Activated naive CD8-positive, alpha-beta T cell treated with anti-CD3 and anti-CD28 coated beads, Interleukin-2, amount 10 ng/mL, durations not matched to agents 7 days and 5 days (primary cell): ENCODE measurements at places on chromosomes 11 and 22.

GRCh38 chr22:18985780-18986179, 49.7 kb upstream of the PRODH start:
- H3K36me3 ChIP-seq, result no peaks in the 10 kb centered on the region
- no peak for DNase-seq
- H3K27ac ChIP-seq, result no peak overlapping the region
- no peaks in the 10 kb centered on the region for H3K4me1 ChIP-seq
- no peaks in the 10 kb centered on the region for H3K27me3 ChIP-seq

- no peaks in the 10 kb centered on the region for H3K27me3 ChIP-seq
- H3K36me3 ChIP-seq, result no peaks in the 10 kb centered on the region
- H3K4me1 ChIP-seq, result peaks cover 5% of the 10 kb centered on the region
- DNase-seq, result no peak
- no peak overlapping the region for H3K27ac ChIP-seq
Observed at GRCh38 chr11:113896156-113896879, 8.3 kb upstream of the HTR3B start.

- H3K27me3 ChIP-seq, result no peaks in the 10 kb centered on the region
- H3K36me3 ChIP-seq, result no peaks in the 10 kb centered on the region
- DNase-seq, result no peak
- no peak overlapping the region for H3K27ac ChIP-seq
Observed at GRCh38 chr11:26715133-26715532, 6.7 kb downstream of the SLC5A12 start.

DNA sequence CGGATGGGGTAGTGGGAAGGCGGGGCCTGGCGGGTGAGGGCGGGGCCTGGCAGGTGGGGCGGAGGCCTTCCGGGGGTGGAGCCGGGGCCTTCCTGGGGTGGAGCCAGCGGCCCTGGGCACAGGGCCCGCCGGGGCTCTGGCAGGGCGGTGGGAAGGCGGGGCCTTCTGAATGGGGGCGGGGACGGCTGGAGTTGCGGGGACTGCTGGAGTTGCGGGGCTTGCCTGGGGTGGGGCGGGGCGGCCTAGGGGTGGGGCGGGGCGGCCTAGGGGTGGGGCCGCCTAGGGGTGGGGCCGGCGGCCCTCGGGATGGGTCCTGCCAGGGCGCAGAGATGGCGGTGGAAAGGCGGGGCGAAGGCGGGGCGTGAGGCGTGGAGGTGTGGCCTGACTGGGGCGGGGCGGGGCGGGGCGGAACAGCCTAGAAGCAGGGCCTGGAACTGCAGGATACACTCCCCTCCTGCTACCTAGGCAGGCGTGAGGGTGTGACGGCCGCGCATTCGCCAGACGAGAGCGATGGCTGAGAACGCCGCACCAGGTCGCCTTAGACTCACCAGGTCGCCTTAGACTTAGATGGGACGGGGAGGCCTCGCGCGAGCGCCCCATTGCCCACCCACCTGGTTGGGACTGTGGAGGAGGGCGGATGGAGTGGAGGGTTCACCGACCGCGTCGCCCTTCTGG, 19.3 kb downstream of the RRP7A start:
- peaks cover 16% of the 10 kb centered on the region for H3K4me1 ChIP-seq
- peaks cover 6% of the 10 kb centered on the region for H3K27me3 ChIP-seq
- peak overlapping the region; percentile 70 for H3K4me3 ChIP-seq
- no peak overlapping the region for H3K27ac ChIP-seq
- peak; percentile 88 for DNase-seq

DNA sequence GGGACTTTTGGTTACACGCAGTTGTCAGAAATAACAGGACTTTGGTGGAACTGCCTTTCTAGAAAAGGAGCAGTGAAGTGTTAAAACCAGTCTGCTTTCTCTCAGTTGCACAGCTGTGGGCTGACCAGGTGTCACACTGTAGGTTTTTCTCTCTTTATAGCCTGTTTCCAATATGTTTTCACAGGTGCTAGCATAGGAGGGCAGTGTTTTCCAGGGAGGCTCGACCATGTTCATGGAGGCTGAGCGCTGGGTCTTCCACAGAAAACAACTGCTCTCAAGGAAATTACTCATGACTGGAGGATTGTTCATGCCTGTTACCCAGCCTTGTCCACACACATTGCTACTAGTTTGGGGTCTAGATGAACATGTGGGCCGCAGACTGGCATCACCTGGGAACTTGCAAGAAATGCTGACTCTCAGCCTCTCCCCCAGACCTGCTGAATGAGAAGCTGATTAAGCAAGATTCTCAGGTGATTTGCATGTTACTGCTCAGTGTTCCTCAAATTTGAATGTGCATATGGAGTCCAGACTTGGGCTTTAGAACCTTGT, 157.7 kb downstream of the MAML2 start:
- H3K27me3 ChIP-seq, result no peaks in the 10 kb centered on the region
- H3K4me1 ChIP-seq, result peaks cover 23% of the 10 kb centered on the region
- no peak overlapping the region for H3K4me3 ChIP-seq
- H3K36me3 ChIP-seq, result peaks cover 6% of the 10 kb centered on the region
- no peak for DNase-seq

DNA sequence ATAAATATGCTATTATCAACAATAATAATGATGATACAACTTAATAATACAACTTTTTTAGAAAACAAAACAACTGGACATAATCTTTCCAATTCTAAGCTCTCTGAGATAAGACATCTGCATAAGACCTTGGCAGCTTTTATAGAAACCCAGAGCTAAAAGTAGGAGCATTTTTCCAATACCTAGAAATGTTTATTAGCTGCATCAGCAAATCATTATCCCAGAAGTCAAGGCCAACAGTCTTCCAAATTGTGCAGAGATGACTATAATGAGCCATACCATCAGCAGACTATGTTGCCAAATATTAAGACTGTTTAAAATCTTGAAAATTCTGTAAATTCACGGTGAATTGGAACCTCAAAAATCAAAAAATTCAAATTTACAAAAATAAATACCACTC, 30.3 kb downstream of the DCUN1D5 start:
- DNase-seq, result no peak
- H3K27ac ChIP-seq, result no peak overlapping the region
- H3K36me3 ChIP-seq, result peaks cover 7% of the 10 kb centered on the region
- peaks cover 2% of the 10 kb centered on the region for H3K4me1 ChIP-seq

DNA sequence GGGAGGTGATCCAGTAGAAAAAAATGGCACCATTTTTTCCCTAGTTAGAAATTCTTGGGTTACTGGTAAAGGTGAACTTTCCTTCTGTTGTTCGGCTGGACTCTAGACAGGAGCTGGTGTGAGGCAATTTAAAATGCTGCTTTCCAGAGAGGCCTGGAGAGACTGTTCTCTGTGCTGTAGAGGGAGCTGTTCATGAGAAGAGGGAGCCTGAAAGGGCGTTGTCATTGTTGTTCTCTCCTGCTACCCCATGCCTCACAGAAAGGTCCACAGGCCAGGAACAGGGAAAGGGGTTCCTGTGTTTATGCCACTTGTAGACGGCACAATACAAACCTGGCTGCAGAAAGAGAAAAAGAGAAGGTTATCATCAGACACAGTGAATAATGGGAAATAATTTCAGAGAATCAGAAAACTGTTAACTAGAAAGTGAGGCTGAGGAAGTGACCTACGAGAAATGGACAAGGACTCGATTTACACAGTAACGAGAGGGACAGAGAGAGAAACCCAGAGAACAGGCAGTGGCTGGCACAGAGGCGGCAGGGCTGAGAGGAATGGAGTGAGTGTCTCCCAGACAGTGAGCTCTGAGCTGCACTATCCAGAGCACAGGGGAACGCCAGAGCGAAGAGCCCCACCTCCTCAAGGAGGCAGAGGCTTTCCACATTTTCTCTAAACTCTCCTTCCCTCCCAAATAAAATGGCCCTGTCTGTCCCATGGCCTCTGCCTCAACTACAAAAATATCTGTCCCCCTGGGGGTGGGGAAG, 109.2 kb downstream of the RRM1 start:
- DNase-seq, result no peak
- no peaks in the 10 kb centered on the region for H3K36me3 ChIP-seq
- no peak overlapping the region for H3K4me3 ChIP-seq
- no peaks in the 10 kb centered on the region for H3K4me1 ChIP-seq
- H3K27ac ChIP-seq, result no peak overlapping the region

GRCh38 chr11:92727769-92728168, 241.7 kb upstream of the MTNR1B start:
- H3K4me3 ChIP-seq, result no peak overlapping the region
- DNase-seq, result no peak
- no peak overlapping the region for H3K27ac ChIP-seq
- H3K4me1 ChIP-seq, result no peaks in the 10 kb centered on the region

DNA sequence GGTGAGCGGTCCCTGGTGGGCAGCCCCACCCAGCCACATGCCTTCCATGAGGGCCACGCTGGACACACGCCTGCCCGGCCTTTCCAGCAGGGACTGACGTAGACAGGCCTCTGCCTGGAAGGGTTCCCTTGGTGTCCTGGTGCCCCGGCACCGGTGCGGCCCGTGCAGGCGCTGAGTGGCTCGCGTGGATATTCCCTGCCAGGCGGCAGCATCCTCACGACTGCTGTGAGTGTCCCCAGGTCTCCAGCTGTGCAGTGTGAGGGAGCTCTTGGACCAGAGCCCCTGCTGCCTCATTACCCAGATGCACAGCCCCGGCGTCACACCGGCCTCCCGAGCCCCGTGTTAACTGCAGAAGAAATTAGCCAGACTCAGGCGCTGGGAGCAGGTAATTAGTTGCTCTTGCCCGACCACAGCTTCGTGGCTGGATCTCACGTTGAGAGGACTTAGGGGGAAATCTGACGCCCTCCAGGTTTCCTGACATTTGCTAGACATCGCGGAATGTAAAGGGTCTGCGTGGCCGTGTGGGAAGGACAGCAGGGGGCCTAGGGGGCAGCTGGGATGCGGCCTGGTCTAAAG, 1196.3 kb downstream of the BRD1 start:
- H3K4me3 ChIP-seq, result no peak overlapping the region
- no peak for DNase-seq
- no peak overlapping the region for H3K27ac ChIP-seq

GRCh38 chr11:119680541-119681360, 48.2 kb downstream of the NECTIN1 start:
- peaks cover 7% of the 10 kb centered on the region for H3K27me3 ChIP-seq
- peaks cover 6% of the 10 kb centered on the region for H3K4me1 ChIP-seq
- no peak overlapping the region for H3K27ac ChIP-seq
- no peaks in the 10 kb centered on the region for H3K36me3 ChIP-seq

- no peak overlapping the region for H3K4me3 ChIP-seq
- no peak overlapping the region for H3K27ac ChIP-seq
- peaks cover 5% of the 10 kb centered on the region for H3K36me3 ChIP-seq
- no peak for DNase-seq
- H3K4me1 ChIP-seq, result peaks cover 6% of the 10 kb centered on the region
Observed at GRCh38 chr11:9982796-9983579, 311.0 kb downstream of the SBF2 start.

DNA sequence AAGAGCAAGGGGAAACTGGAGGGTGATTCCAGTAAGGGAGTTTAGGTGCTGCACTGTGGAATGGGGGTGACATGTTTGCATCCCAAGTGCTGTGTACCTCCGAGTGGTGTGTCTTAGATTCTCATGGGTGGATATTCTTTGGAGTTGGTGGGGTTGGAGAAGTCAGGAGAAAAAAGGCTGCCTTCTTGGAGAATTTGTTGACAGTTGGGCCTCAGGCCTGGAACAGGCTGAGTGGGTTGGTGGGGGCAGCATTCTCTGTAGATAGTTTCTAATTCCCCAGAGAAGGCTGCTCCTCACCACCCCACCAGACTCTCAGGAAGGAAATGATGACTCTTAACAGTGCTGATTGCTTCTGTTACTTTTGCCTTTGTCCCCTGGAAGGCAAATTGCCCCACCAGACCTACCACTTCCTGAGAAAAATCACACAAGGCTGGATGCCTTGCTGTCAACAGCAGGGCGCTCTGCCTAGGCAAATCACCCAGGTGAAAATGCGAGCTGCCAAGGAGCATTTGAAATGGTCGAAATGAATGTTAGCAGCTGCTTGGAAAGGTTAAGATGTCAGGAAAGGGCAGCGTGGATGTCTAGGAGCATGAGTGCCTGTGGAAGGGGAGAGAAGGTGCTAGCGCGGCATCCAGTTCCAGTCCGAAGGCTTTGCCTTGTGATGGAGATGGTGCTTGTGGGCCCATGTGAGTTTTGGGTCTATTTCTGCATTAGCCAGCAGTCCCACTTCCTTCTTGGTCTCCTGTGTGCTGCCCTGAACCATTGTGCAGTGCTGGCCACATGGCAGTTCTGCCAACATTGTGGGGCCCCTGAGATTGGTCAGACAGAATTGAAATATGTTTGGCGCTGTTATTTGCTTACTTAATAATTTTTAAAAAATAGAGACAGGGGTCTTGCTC, 29.7 kb upstream of the SORL1-AS1 start:
- H3K36me3 ChIP-seq, result peaks cover 43% of the 10 kb centered on the region
- no peaks in the 10 kb centered on the region for H3K27me3 ChIP-seq
- H3K27ac ChIP-seq, result peak overlapping the region; percentile 97
- H3K4me1 ChIP-seq, result peaks cover 50% of the 10 kb centered on the region

GRCh38 chr22:44543781-44544477, 45.9 kb upstream of the RTL6 start:
- H3K36me3 ChIP-seq, result no peaks in the 10 kb centered on the region
- no peak overlapping the region for H3K27ac ChIP-seq
- no peak for DNase-seq
- H3K4me3 ChIP-seq, result no peak overlapping the region
- peaks cover 1% of the 10 kb centered on the region for H3K4me1 ChIP-seq

GRCh38 chr22:23984430-23984829, 4.5 kb downstream of the GSTT2 start:
- H3K4me1 ChIP-seq, result no peaks in the 10 kb centered on the region
- no peaks in the 10 kb centered on the region for H3K36me3 ChIP-seq
- no peak overlapping the region for H3K4me3 ChIP-seq
- no peak overlapping the region for H3K27ac ChIP-seq
- DNase-seq, result no peak

DNA sequence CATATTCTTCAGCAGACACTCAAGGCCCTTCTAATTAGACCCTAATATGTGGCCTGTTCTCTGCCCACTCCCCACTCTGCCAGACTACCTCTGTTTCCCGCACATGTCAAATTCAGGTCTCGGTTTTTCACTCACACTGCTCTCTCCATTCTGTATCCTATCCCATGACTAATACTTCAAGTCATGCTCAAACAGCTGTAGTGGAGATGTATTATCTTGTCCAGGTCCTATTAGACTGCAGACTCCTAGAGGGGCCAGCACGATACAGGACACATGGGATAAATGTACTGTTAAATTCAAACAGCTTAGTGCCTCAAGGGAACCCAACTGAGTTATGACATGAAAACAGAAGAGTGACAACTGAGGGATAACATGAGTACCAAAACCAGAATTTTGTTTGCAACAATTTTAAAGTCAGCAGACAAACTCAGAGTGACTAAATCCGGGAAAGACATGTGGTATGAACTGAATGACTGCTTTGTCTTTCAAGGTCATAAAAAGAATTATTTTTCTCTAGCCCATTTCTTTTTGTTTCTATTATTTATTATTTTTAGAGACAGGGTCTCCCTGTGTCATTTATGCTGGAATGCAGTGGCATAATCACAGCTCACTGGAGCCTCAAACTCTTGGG, 20.5 kb downstream of the ATP6V1E1 start:
- no peak overlapping the region for H3K27ac ChIP-seq
- no peak for DNase-seq
- no peak overlapping the region for H3K4me3 ChIP-seq

- no peak for DNase-seq
- peaks cover 1% of the 10 kb centered on the region for H3K4me1 ChIP-seq
- no peak overlapping the region for H3K27ac ChIP-seq
- H3K4me3 ChIP-seq, result no peak overlapping the region
- H3K36me3 ChIP-seq, result no peaks in the 10 kb centered on the region
Observed at GRCh38 chr11:14224395-14224794, 134.6 kb downstream of the RRAS2 start.

- peaks cover 8% of the 10 kb centered on the region for H3K36me3 ChIP-seq
- peak overlapping the region; percentile 63 for H3K27ac ChIP-seq
- DNase-seq, result no peak
- H3K4me3 ChIP-seq, result no peak overlapping the region
- peaks cover 40% of the 10 kb centered on the region for H3K4me1 ChIP-seq
- H3K27me3 ChIP-seq, result no peaks in the 10 kb centered on the region
Observed at GRCh38 chr11:61039916-61040315, 62.4 kb upstream of the CD5 start.
